ENCODE measurements at places on chromosomes 11 and 22.

DNA sequence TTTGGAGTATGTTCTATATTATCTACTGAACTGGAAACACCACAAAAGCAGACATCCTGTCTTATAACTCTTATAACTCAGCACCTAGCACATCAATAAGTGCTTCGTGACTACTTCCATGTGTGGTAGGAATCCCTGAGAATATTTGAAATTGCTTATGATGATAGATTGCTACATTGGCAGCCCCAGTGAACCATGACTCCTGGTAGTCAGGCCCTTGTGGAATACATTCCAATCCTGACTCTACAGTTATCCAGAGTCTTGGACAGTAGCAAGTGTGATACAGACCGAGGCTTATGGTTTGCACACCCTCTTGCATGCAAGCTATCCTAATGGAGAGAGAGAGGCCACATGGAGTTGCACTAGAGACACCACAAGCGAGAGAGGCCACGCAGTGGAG lies 59.5 kb upstream of the PHF21A start:
- no peak for DNase-seq

DNA sequence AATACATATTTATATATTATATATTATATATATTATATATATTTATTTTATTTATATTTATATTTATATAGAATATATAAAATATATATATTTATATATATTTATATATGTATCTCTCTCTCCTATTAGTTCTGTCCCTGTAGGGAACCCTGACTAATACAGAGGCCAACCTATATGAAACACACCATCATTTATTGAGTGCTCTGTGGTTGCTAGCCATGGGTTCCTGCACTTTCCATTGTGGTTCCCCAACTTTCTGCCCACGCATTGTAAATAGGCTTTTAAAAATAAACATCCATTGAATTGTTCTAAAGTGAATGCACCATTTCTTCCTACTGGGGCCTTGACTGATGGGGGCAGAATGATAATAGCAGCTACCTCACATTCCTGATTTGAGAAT lies 93.8 kb upstream of the SESN3 start:
- no peak for DNase-seq

GRCh38 chr11:61194169-61194671 lies 9.1 kb upstream of the PGA3 start:
- DNase-seq, result no peak

GRCh38 chr22:35209203-35209602 lies 48.1 kb upstream of the HMGXB4 start:
- no peak for DNase-seq

GRCh38 chr22:25777870-25778269 lies 35.9 kb downstream of the MYO18B start:
- DNase-seq, result peak; percentile 44

GRCh38 chr22:47296405-47297260 lies 534.2 kb downstream of the TBC1D22A start:
- DNase-seq, result no peak

- DNase-seq, result no peak
Observed at GRCh38 chr22:23608583-23608982, 23.5 kb downstream of the DRICH1 start.

GRCh38 chr11:127454856-127455255 lies 454.3 kb upstream of the KIRREL3 start:
- no peak for DNase-seq

GRCh38 chr11:11211888-11212287 lies 141.2 kb downstream of the CSNK2A3 start:
- no peak for DNase-seq

- peak; percentile 51 for DNase-seq
Observed at GRCh38 chr11:77142091-77142975, 14.3 kb downstream of the MYO7A start.

DNA sequence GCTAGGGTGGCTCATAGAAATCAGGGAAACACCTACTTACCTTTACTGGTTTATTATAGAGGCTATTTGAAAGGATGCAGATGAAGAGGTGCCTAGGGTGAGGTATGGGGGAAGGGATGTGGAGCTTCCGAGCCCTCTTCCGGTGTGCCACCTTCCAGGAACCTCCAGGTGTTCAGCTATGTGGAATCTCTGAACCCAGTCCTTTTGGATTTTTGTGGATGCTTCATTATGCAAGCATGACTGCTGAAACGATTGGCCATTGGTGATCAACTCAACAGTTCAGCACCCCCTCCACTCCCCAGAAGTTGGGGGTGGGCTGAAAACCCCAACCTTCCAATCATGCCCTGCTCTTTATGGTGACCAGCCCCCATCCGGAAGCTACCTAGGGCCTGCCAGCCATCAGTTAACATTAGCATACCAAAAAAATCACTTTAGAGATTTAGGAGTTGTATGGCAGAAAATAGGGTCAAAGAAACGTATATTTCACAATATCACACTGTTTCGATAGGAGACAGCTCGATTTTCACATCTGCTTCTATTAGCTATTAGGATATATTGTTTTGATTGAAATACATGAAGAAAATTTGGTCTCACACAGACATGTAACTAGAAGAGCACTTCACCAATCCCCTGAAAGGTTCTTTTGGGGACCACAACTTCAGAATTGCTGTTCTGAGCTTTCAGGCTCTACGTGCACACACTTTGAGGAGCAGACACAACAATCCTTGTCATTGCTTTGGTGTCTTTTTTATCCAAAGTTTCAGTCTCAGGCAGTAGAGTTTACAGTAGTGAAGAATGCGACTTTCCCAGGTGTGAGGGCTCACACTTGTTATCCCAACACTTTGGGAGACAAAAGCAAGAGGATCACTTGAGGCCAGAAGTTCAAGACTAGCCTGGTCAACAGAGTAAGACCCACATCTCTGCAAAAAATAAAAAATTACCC lies 3.3 kb upstream of the POLR2G start:
- no peak for DNase-seq

DNA sequence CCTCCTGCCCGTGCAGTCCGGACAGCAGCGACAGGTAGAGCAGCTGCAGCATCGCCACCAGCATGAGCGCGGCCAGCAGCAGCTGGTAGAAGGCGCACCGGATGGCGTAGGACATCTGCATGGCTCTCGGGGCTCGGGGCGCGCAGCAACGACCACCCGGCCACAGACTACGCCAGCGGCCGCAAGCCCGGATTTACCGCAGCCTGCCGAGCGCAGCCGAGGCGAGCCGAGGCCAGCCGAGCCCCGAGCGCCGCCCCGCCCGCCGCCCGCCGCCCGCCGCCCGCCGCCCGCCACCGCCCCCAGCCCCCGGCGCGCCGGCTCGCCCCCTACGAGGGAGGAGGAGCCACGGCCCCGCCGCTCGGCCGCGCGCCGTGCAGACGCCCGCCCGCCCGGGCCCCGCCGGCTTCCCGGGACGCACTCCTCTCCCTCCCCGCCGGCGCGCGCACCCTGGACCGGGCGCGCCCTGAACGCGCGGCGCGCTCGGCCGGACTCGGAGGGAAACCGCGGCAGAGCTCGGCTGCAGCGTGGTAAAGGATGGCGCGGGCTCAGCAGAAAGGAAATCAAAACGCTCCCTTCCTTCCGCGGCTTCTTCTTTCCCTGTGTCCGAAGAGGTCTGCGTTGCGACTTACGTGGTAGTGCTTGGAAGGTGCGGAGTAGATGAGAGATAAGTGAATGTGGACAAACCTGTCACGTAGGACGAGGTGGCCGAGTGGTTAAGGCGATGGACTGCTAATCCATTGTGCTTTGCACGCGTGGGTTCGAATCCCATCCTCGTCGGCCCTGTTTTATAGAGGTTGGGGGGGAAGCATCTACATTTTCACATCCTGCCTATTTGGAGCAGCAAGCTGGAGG lies at the start of gene B4GAT1:
B4GAT1 (minus strand) TSS at position 205 of the 852 bp plus-strand sequence; CDS start at position 121, 84 bp downstream.
- DNase-seq, result peak; percentile 97

- no peak for DNase-seq
Observed at GRCh38 chr11:102413497-102413896, 39.1 kb downstream of the TMEM123 start.

- no peak for DNase-seq
Observed at GRCh38 chr11:84958295-84958694, 668.8 kb downstream of the DLG2 start.

DNA sequence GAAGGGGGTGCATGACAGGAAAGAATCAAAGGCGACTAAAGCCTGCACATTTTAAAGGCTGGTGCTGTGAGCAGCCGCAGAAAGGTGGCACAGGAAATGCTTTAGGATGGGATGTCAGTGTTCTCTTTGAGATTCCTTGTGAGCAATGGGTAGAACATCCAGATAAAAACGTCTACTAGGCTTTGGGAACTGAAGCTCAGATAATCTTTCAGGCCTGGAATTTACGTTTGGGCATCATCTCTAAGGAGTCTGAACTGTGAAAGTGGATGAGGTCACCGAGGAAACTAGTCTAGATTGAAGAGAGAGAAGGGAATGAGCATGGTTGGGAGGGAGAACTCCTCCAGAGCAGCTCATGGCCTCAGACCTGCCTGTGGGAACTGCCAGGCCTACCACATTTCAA lies 65.7 kb downstream of the FLI1 start:
- no peak for DNase-seq

All from common myeloid progenitor, CD34-positive (primary cell).